Naive thymus-derived CD8-positive, alpha-beta T cell (primary cell): ENCODE measurements at places on chromosomes 7 and 10. TPM values are rescaled to one million over a fixed set of nuclear protein-coding genes. Genes with fewer than 3 reads are reported as not detected.

DNA sequence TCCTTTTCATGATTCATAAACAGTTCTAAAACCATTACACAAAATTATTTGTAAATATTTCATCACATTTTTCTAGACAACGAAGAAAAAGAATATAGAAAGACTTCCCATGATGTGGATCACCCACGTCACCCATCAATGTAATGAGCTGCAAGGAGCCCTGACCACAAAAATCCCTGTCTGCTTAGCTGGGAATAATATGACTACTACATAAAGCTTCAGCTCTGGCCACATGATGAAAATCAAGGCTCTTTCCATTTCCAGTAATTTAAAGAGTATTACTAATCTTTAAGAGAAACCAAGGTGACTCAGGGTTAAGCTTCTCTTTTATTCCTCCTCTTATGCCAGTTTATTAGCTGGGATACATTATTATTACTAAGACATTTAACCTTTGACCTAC, 180.8 kb upstream of the CACNA2D1 start:
- DNase-seq: no peak

DNA sequence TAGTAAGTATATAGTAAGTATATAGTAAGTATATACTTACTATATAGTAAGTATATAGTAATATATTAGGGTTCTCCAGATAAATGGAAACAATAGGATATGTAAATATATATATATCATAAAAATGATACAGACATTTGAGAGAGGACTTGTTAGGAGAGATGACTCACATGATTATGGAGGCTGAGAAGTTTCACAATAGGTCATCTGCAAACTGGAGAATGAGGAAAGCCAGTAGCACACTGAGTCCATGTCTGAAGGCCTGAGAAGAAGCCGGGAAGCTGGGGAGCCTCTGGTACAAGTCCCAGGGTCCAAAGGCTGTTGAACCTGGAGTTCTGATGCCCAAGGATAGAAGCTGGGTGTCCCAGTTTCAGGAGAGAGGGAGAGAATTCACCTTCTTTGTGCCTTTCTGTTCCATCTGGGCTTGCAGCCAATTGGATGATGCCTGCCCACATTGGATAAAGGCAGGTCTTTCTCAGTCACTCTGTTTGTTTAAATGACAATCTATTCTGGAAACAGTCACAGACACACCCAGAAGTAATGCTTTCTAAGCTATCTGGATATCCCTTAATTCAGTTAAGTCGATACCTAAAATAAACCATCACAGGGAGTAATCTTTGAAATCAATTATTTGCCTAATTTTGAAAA, 205.5 kb upstream of the CDC14C start:
- DNase-seq: no peak

- no peak for DNase-seq
Observed at GRCh38 chr7:134903073-134903790, 83.1 kb upstream of the AGBL3 start.

DNA sequence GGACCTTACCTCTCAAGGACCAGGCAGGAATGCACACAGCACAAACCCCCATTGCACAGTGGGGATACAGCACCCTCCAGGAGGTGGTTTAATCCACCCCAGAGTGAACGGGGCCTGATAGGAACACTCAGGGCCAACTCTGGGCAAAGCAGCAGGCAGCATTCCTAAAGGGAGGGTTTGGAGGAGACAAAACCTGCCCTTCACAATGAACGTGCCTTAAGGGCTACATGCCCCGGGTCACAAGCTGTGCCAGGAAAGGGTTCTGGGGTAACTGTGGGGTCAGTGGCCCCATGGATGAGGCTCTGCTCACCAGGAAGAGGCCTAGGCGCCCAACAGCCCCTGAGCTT, 1.1 kb downstream of the GPRIN2 start:
- DNase-seq: peak; percentile 66

GRCh38 chr10:94238006-94238617, 124.6 kb downstream of the NOC3L start:
- DNase-seq: no peak

DNA sequence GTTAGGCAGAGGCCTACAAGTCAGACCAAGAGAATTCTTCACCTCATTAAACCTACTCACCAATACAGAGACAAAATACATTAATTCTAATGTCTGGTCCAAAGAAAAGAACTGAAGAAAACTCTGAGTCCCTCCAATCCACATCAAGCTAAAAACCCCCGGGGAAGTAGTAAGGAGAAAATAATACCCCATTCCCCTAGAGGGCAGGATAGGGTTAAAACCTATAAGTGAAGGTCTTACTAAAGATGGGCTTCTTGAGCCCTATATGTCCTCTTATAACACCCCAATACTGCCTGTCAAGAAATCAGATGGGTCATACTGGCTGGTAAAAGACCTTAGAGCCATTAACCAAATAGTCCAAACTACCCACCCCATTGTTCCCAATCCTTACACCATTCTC, 141.3 kb upstream of the TMEM106B start:
- DNase-seq: no peak

The PHKG1 gene
- 2.6 TPM for total RNA-seq

The APBB1IP gene
- 91.6 TPM for total RNA-seq

The SLC18A3 gene
- total RNA-seq: not detected
